ENCODE measurements at places on chromosomes 2 and 18. TPM values are rescaled to one million over a fixed set of nuclear protein-coding genes. Genes with fewer than 3 reads are reported as not detected.

ANKRD30B gene
- not detected for total RNA-seq

GRCh38 chr18:38042211-38042890 is 476.8 kb upstream of the CELF4 start:
- no peaks in the 10 kb centered on the region for H3K4me1 ChIP-seq
- H3K27me3 ChIP-seq, result peaks cover 16% of the 10 kb centered on the region
- DNase-seq, result no peak
- H3K27ac ChIP-seq, result no peak overlapping the region
- no peaks in the 10 kb centered on the region for H3K36me3 ChIP-seq
- H3K4me3 ChIP-seq, result no peak overlapping the region

DNA sequence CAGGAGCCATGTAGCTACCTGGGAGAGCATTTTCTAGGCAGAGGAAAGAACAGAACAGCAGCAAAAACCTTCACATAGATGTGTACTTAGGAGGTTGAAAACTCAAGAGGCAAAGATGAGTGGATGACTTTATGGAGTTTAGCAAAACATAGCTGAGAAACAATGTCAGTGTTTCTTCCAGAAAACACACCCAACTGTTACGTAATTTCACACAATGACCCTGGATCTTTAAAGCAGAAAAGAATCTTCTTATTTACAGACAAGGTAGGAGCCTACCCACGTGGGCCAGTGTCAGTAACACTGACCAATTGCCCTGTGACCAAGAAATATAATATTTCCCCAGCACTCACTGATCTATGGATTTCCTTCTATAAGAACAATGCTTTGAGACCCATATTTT is 254.6 kb downstream of the CDH20 start:
- H3K4me3 ChIP-seq, result no peak overlapping the region
- no peak for DNase-seq
- H3K27ac ChIP-seq, result no peak overlapping the region
- H3K27me3 ChIP-seq, result no peaks in the 10 kb centered on the region

RRM2 gene
- 2.6 TPM for total RNA-seq

DNA sequence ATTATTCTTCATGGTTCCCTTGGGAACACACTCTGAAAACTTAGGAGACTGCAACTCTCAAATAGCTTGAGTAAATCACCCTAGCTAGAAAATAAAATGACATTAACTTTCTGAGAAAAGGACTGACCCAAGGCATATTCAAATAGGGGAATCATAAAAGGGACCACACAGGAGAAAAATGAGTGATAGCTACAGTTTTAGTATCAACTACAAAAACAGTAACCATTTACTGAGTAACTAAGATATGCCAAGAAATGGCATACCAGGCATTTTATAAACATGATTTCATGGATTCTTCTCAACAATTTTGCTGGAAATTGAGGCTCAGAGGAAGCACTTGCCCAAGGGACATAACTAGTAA is 84.5 kb downstream of the AFF3 start:
- H3K27me3 ChIP-seq, result no peaks in the 10 kb centered on the region
- H3K27ac ChIP-seq, result no peak overlapping the region
- no peak overlapping the region for H3K4me3 ChIP-seq
- no peaks in the 10 kb centered on the region for H3K4me1 ChIP-seq
- H3K36me3 ChIP-seq, result no peaks in the 10 kb centered on the region

DNA sequence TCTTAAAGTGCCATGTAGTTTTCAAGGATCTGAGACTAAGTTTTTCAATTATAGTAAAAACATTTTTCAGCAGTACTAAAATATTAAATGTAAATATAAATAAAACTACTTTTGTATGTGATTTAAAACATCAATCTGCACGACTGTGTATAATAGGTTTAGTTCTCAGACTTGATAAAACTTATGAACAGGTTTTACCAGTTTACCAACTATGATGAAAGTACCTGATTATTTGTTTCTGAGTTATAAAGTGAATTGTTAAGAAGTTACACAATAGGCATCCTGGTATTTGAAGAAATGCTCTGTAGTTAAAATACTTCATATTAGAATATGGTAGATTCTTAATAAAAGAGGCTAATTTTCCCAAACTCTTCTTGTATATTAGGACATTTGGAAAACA is 14.8 kb downstream of the RELCH start:
- no peaks in the 10 kb centered on the region for H3K36me3 ChIP-seq
- H3K27me3 ChIP-seq, result no peaks in the 10 kb centered on the region
- DNase-seq, result no peak
- H3K4me1 ChIP-seq, result no peaks in the 10 kb centered on the region
- H3K27ac ChIP-seq, result no peak overlapping the region
- no peak overlapping the region for H3K4me3 ChIP-seq

SP9 gene
- not detected for total RNA-seq

TBR1 gene
- total RNA-seq, result 0.64 TPM

Data from breast epithelium (tissue), 4 donors.